Kidney tubule cell (primary cell): ENCODE measurements at places on chromosomes 1 and 21.

DNA sequence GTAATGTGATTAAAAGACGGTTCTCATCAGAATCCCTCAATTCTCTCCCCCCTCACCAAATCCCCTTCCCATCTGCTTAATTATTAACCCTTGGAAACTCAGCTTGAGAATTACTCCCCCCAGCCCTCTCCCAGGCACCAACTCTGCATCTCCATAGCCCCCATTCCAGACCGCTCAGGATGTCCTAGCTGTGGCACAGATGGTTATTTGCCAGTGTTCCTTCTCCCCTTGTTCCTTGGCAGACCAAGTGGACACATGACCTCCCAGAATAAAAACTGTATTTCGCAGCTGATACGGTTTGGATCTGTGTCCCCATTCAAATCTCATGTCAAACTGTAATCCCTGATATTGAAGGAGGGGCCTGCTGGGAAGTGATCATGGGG lies 14.6 kb downstream of the HENMT1 start:
- DNase-seq = no peak

DNA sequence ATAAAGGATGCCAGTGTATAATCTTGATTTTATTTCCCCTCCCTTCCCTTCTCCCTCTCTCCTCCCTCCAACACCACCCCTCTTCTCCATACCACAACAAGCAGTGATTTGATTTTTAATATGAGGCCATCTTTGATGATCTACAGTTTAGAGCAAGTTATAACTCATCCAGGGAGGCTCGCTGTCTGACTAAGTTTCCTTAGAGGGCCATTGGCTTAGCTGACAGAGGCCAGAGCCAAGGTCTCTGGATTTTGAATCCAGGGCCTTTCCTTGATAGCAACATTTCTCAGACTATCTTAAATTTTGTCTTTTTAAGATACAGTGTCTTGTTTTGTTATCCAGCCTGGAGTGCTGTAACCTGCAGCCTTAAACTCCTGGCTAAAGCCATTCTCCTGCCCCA lies 431.0 kb upstream of the USP24 start:
- DNase-seq = no peak

- no peak for DNase-seq
These were observed 140.2 kb upstream of the HOOK1 start for GRCh38 chr1:59674595-59674994.

- no peak for DNase-seq
These were observed 329.0 kb downstream of the OLFM3 start for GRCh38 chr1:101667761-101668160.

GRCh38 chr1:207820568-207821463 lies 69.0 kb downstream of the CD46 start:
- DNase-seq = no peak

GRCh38 chr21:46537026-46537425 lies 67.9 kb downstream of the S100B start:
- DNase-seq = no peak

DNA sequence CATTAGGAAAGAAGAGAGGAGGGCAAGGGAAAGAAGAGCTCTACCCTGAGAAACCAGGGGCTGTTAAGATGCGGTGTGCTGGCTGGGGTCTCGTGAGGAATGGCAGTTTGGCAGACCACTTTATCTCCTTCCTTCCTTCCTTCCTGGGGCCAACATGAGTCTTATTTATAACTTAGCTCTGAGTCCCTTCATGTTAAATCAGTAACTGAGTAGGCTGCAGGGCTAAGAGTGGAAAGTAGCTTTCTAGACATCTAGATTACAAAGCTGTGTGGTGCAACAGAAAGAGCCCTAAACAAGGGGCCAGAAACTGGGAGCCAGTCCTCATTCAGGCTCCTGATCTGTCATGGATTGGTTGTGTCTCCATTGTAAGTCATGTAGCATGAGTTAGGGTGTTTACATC lies 135.4 kb upstream of the DUSP10 start:
- no peak for DNase-seq

DNA sequence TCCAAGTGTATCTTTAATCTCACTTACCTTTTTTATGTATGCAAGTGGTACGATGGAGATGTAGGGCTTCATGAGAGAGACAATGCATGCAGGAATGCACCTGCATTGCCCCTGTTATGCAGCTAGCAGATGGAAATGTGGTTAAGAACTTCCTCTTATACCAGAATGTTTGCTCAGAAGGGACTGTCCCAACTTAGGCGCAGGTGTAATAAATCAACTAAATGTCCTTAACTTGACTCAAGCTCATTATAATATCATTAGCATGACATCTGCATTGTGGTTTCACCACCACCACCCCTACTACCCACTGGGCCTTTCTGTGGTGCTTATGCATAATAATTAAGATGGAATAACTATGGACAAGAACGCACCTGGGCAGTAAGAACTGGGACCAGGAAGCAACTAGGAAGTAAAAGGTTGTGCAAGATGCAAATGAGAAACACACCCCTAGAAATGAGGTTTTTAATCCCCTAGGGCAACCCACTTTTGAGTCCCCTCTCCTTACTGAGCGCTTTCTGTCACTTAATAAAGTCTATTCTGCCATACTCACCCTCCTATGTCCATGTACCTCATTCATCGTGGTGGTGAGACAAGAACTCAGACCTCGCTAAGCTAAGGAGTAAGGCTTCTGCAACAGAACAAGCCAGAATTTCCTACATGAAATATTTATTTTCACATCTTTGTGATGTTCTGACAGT lies 1103.3 kb upstream of the B3GALT2 start:
- DNase-seq = peak; percentile 13

GRCh38 chr1:156889802-156890580 lies 3.5 kb upstream of the PEAR1 start:
- peak; percentile 74 for DNase-seq

DNA sequence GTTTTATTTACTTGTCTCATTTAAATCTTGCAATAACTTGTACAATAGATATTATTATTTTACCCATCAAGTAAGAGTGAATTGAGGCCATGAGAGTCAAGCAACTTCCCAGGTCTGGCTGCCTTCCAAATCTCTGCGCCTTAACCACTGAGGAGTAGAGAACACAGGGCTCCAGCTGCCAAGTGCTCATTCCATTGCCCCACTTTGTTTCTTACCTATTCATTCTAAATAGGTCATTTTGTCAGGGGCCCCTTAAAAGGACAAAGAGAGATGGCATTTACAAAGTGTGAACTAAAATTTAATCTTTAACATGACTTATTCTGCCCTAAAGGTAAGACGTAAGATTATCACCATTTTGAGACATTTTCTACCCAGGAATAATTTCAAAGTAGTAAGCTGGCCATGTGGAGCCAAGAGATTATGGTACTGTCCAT lies 3.5 kb downstream of the PPP1R15B start:
- peak; percentile 60 for DNase-seq

- DNase-seq = no peak
These were observed 91.3 kb downstream of the RWDD3 start for GRCh38 chr1:95325349-95325748.

DNA sequence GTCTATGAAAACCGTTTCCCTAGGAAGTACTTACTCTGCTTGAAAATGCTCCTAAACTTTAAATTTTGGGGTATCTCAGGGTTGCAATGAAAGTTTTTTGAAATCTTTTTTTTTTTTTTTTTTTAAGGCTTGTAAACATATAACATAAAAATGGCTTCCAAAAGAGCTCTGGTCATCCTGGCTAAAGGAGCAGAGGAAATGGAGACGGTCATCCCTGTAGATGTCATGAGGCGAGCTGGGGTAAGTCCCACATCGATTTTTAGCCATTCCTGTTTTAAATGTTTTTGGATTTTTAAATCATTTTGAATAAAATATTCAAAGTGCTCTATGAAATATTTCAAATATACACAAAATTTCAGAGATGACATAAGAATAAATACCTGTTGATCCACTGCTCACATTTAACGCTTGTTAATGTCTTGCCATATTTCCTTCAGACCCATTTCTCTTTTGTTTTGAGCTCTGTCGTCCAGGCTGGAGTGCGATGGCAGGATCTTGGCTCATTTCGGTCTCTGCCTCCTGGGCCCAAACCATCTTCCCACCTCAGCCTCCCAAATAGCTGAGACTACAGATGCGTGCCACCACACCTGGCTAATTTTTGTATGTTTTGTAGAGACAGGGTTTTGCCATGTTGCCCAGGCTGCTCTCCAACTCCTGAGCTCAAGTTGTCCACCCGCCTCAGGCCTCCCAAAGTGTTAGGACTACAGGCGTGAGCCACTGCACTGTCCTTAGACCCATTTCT lies 1.3 kb downstream of the PARK7 start:
- DNase-seq = no peak
